Myocyte (in vitro differentiated cells): ENCODE measurements at places on chromosomes 16 and 17.

DNA sequence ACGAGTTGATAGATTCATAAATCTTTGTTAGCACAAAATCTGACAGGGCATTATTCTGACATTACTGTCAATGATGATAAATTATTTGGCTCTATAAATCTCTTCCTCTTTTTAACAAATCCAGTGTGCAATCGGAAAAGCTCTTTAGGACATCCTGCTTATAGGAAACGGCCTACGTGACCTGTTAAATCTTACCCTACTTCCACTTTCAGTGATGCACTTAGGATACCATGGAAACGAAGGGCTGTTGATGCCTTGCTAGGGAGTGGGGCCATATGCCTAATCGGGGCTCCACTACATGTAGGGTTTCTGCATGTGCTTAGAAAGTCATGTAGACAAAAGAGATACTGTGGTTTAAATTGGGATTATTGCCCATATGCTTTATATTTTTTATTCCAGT, 27.2 kb downstream of the ZNF594 start:
- DNase-seq: no peak

GRCh38 chr16:72811876-72812275, 236.1 kb downstream of the ZFHX3 start:
- DNase-seq: no peak

- no peak for DNase-seq
These were observed 17.5 kb upstream of the FBXO47 start for GRCh38 chr17:38984666-38985065.

DNA sequence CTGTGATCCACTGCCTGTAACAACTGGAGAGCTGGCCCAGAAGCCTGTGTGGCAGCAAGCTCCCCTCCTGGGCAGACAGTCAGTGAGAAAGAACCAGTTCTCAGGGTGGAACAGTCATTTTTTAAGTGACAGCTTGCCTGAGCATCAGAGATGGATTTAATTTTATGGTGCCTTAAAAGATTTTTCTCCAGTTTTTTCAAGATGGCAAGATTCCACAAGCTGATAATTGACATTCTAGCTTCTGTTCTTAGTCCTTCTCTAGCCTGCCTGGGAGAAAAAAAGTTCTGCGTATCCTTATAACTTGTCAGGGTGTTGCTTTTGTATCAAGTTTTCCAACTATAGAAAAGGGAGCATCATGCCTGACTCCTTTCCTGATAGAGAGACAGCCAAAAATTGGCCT, 21.2 kb downstream of the CALB2 start:
- no peak for DNase-seq

- no peak for DNase-seq
These were observed 498.5 kb downstream of the WWOX start for GRCh38 chr16:78597809-78598570.

- DNase-seq: no peak
These were observed 234.6 kb downstream of the TMEM114 start for GRCh38 chr16:8355675-8356074.

DNA sequence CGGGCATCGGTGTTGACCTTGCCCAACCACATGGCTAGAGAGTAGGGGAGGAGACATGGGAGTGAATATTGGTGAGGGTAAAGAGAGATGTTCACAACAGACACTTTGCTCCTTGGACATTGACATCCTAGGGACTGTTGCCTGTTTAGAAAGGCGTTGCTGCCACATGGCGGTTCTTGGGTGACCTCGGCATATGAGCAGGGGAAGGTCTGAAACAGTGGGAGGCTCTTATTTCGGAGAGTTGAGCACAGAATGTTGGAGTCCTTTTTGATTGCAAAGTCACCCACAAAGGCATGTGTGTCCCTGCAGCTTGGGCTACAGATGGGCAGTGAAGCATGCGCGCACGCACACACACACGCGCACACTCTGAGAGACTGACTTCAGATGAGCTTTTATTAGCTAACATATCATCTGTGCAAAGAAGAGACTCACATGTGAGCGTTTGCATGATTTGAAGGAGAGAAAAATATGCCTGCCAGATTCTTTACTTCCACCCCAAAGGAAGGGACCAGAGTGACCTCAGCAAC, 104.4 kb downstream of the SHISA9 start:
- DNase-seq: no peak

- no peak for DNase-seq
These were observed 10.2 kb downstream of the PRR29 start for GRCh38 chr17:64008346-64008745.

- peak; percentile 52 for DNase-seq
These were observed 31.5 kb upstream of the FBXW10B start for GRCh38 chr17:15650741-15651582.

DNA sequence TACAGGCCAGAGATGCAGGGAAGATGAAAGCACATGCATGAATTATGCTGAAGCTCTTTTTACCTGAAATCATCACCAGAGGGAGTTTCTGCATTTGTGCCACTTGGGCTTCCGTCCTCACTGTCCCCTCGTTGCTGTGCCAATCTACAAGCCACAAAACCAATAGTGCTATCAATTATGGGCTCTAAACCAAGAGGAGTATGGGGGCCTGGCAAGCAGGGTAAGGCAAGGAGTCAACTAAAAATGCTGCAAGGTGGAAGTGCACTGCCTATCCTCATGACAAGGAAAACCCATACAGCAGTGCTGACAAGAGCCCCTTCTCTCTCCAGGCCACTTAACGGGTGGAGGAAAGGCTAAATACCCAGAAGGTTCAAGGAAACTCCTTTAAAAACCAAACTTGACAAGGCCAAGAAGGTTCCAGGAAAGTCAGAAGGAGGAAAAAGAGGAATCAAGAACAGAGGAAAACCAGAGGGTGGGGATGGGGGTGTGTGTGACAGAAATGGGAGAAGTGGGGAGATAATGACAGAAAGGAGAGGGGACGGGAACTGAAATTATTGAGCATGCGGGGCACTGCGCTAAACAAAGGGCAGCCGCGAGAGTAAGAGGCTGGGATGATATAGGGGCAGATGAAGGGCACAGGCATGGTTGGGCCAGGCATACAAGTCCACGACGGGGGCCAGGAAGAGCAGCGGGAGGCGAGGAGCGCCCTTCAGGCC, 674 bp downstream of the C17orf75 start:
- DNase-seq: peak; percentile 32

GRCh38 chr17:35132816-35133550, 9.1 kb downstream of the NLE1 start:
- DNase-seq: no peak

- peak; percentile 47 for DNase-seq
These were observed 2.5 kb upstream of the CORO6 start for GRCh38 chr17:29625037-29625750.

DNA sequence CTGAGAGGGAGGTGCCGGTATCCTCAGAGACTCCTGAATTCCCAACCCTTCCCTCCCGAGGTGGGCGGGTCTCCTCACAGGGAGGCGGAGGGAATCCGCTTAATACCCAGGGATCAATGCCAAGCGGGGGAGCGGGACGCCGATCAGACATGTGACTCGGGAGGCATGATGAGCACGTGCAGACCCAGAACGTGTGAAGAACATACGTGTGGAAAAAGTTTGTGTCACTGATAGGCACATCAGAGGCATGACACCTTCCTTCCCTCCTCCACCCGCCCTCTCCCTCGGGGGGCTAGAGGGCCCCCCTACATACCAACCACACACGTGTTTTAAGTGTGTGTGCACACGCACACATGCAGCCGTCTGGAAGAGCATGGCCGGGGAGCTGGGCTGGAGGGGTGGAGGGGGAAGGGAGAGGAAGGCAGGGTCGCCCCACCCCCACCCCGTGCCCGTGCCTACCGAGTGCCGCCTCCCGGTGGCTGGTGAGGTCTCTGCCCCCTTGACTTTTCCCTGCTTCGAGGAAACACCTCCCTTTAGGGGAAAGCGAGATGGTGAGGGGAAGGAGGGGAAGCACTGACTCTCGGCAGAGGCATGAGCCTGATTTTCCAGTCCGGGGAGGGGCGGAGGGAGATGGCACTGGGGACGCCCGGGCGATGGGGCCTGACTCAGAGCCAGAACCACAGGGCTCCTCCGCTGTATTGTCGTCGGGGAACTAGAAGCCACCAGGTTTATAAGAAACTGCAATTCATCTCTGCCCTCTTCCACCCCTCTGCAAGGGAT, 12.1 kb upstream of the TBX21 start:
- DNase-seq: peak; percentile 44

GRCh38 chr17:75152922-75153779, 1.2 kb downstream of the JPT1 start:
- DNase-seq: no peak

DNA sequence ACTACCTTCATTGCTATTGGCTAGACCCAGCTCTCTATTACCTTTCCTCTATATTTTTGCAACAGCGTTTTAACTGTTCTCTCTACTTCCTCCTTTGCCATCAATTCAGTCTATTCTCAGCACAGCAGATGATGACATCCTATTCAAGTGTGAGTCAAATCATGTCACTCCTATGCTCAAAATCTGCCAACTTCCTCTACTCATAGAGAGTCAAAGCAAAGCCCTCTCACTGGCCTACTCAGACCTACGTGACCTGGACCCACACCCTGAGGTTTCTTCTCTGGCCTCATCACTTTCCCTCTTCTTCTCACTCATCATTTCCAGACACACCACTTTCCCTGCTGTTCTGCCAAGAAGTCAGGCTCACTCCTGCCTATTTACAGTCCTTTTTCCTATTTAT, 289.0 kb upstream of the AXIN2 start:
- DNase-seq: peak; percentile 4

GRCh38 chr16:17414421-17414820, 56.3 kb downstream of the XYLT1 start:
- DNase-seq: no peak

DNA sequence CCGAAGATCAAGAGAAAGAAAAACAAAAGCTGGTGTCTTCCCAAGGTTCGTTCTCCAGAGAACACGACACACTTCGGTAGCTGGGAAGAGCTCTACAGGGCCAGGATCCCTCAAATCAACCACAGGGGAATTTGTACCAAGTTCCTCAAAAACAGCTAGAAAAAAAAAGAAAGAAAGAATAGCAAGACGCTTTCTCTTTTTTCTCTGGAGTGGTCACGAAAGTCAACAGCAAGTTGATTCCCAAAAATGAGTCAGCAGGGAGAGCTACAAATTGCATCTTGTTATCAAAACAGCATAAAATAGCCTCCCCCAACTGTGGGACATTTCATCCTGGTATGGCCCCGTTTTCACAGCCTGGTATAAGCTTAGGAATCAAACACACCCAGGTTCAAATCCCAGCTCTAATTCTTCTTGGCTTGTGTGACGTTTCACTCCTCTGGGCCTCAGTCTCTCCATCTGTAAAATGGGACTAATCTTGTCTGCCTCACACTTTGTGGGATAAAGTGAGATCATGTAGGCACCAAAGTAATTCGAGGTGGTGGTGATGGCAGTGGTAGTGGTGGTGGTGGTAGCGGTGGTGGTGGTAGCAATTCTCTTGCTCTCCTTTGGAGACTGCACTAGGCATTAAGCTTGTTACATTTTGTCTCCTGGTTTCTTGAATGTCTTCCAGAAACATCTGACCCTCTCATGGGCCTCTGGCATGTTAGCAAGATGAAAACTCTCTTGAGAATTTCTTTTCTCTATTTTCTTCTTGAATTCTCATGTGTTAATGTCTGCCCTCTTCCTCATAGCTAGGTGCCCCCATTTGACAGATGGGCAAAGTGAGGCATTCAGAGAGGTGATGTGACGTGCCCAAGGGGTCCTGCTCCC, 988 bp upstream of the IL21R start:
- DNase-seq: peak; percentile 67

- no peak for DNase-seq
These were observed 59.2 kb downstream of the TBC1D16 start for GRCh38 chr17:79976451-79976850.

- DNase-seq: peak; percentile 68
These were observed 26.2 kb upstream of the PIK3R5 start for GRCh38 chr17:8991514-8992285.

DNA sequence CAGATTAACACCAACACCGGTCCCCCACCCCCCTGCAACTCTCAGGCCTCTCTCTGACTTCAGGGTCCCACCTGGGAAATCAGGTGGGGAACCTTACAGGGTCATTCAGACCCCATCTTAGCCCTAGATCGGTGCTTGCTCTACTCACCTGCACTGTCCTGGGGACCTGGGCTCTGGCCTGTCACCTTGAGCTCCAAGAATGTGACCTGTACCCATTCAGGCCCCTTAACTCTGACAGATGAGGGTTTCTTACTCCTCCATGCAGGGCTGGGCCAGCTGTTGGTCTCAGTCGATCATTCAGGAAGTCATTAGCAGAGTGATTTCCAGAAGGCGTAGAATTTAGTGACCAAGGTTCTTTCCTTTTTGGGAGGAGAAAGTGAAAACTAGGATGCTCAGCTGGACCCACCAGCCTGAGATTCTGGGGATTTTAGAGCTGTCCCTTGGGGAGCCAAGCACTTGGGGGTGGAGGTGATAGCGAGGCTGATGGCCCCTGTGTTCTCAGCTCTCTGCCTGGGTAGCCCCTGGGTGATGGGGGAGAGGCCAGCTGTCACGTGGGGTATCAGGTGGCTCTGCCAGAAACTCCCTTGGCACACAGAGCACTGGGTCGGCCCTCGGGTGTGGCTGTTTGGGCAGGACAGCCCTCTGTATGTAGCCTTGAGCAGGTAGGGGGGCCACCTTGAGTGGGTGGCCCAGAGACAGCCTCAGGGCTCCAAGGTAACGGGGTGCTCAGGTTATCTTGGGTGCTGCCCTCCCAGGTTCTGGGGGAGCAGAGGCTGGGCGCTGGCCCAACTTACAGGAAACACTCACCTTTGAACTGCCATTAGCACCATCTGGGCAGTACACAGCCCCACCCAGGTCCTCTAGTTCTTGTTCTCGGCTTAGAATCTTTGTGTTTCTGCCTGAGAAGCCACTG, 724 bp downstream of the MVP start:
- DNase-seq: peak; percentile 82

DNA sequence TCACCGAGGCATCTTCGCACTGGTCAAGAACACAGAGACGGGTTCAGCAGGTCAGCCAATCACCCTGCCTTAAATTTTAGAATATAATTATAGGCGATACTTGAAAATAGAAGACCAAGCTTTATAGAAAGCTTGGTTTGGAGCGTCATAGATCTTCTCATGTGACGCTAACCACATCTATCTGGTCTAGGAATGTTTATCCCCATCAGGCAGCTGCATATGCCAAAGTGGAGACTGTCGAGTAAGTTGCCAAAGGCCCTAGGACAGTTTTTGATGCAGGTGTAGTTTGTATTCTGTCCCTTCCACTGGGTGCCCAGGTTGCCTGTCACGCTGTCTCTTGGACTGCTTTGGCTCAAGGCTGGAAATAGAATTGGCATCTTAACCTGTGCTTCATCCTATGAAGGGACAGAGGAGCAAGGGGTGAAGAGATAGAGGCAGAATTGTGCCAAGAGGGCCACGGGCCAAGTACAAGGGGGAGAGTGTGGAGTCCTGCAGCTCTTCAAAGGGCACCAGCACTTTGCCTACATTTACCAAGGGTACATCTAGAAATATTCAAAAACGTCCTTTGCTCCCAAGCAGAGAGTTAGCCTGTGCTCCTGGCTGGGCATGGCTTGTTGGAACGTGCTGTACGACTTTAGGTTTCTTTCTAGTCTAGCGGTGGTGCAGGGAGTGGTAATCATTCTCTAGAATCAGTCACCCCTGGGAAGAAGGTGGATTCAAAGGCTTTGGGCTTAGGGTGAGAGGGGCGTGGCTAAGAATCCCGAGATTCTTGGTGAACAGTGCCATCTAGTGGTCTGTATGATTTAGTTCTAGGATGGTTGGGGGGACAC, 5.3 kb upstream of the WIPI1 start:
- peak; percentile 92 for DNase-seq

GRCh38 chr16:82629441-82630027, 2.8 kb downstream of the CDH13 start:
- peak; percentile 77 for DNase-seq
